ENCODE measurements at places on chromosomes 12 and 14.

GRCh38 chr12:108731105-108731865 lies at the start of gene CORO1C:
Gene CORO1C, minus strand, starts transcription at chr12:108731518. Its CDS starts 30,200 bp downstream, at chr12:108701318.
- peak; percentile 96 for DNase-seq

GRCh38 chr12:100801320-100801719 lies 6.7 kb downstream of the ANO4 start:
- DNase-seq: no peak

DNA sequence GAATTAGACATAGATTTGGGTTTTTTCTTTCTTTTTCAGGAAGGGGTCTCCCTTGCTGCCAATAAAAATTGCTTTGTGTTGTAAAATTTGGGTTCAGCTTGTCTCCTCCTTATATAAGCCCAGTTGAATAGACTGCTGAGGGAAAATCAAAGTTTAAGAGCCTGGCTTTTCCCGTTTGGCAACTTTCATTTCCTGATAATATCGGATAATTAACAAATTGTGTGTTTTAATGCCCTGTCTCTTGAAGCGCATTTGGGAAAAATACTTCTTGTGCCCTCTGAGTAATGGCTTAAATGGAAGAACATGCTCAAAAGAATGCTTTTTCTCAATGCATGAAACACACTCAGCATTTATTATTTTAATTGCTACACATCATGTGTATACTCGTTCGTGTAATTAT lies 198.0 kb upstream of the DCN start:
- DNase-seq: no peak

GRCh38 chr12:52649066-52649465 lies 2.9 kb downstream of the KRT2 start:
- no peak for DNase-seq

- no peak for DNase-seq
These were observed 27.3 kb downstream of the CCDC88C start for GRCh38 chr14:91390165-91390778.

- no peak for DNase-seq
These were observed 60.9 kb upstream of the ARID2 start for GRCh38 chr12:45668641-45669040.

DNA sequence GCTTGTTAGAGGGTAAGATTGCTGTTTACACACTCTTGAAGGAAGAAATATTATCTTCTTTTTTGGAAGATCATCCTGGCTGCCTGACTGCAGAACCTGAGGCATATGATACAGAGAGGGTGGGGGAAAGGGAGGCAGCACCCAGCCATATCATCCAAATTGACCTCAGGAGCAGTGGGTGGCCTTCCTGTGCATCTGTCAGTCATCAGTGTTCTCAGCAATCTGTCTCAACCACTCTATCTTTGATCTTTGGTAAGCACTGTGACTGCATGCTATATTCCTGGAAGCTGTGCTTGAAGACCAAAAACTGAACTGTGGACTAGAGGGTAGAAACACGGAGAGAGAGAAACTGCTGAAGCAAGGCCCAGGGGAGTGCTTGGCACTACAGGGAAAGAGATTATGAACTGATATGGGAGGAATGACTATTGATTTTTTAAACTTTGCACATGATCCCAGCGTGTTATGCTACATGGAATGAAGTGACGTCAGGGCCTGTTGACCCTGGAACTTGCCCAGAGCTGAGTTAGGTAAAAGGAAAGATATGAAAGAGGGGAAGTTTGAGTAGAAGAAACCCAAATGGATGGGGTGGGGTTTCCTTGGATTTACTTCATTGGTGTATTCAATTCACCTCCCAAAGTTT lies 171.5 kb downstream of the ASCL1 start:
- no peak for DNase-seq

GRCh38 chr12:52557476-52557875 lies 4.5 kb upstream of the KRT71 start:
- DNase-seq: no peak

- no peak for DNase-seq
These were observed 83.2 kb downstream of the BCL11B start for GRCh38 chr14:99188731-99189191.

- peak; percentile 96 for DNase-seq
These were observed at the start of the genes AREL1 and FCF1 for GRCh38 chr14:74712499-74713394. Gene AREL1, minus strand, starts transcription at chr14:74713080. Its CDS starts 27,465 bp downstream, at chr14:74685615. Gene FCF1, plus strand, starts transcription at chr14:74713144. Its CDS starts 54 bp downstream, at chr14:74713198.

GRCh38 chr14:65000898-65001591 lies 14.3 kb downstream of the FNTB start:
- no peak for DNase-seq

DNA sequence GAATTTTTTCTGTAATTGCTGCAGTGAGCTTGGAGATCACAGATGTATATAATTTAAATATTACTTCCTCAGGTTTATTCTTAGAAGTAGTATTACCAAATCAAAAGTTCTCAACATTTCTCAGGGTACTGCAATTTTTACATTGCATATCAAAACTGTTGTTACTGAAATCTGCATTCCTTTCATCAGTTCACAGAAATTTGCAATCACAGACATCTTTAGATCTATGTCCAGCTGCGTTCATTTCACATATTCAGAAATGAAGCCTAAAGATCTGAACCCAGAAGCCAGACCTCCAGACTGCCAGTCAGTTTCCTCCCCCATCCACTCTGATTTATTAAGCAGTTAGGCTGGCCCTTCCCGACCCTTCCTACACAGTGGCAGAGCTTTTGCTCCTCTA lies 18.2 kb upstream of the IFT81 start:
- no peak for DNase-seq

DNA sequence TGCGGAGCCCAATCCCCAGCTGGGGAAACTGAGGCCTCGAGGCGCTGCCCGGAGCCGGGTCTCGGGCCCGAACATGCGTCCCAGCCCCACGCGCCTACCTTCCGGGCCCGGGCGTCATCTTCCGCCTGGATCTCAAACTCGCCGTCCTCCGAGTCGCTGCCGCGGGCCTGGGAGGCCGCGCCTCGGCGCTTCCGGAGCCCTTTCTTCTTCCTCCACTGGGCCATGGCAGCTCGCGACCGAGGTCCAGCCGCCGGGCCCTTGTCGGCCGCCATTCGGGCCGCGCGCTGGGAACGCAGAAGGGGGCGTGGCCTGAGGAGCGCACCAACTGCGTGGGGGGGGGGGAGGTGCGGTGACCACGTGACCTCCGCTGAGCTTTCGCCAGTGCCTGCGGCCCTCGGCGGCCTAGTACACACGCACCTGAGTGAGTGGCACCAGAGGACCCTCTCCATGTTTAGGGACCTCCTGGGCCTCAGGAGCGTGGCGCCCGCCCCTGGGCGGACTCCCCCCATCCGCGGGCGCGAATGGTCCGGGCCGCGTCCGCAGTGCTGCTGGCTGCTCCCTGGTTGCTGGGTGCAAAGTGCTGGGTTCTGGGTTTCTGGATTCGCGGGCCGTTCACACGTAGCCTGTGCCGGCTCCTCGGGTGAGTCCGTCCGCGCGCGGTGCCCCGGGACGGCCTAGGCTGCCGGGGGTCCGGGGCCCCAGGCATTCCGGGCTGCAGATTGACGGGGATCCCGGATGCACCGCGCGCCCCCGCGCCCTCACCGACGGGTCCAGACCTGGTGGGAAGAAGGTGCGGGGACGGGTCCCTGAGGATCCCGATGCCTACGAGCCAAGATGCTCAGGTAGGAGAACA lies at the start of the genes DDX54 and RITA1:
TSS of gene DDX54 (minus strand) at position 299 of the 853 bp plus-strand sequence. CDS start at position 272, 27 bp downstream.
TSS of gene RITA1 (plus strand) at position 542 of the 853 bp plus-strand sequence. CDS start 1,026 bp downstream, outside the sequence.
- DNase-seq: peak; percentile 90

DNA sequence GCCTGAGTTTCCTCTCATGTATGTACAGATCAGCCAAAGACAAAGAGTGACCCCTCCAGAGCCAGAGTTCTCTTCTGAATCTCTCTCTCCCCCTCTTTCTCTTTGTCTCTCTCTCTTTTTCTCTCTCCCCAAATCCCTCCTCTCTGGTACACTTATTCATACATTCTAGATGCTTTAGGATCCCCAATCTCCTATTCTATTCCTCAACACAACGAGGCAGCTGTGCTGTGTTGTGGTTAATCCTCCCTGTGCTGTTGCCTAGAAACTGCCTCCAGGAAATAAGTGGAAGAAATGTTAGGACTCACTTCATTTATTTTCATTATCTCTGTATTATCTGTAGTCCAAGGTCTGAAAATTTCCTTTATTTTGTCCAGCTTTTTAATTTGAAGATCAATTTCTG lies 350.5 kb upstream of the OR4E1 start:
- DNase-seq: peak; percentile 41

DNA sequence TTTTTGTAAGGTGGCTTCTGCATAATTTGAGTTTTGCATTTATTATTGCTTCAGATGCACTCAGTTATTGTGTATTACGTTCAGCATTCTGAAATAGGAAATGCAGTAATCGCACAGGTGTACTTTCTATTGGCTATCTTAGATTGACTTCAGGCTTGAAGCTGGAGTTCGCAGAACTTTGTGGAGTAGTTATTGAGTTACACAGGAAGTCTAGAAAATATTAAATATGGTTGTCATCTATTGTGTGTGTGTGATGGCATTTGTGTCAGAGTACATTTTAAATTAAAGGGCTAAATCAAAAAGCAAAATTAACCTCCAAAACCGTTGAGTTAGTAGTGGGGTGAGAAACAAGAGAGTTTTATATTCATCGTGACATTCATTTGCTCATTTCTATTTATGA lies 2.7 kb downstream of the ARID2 start:
- no peak for DNase-seq

DNA sequence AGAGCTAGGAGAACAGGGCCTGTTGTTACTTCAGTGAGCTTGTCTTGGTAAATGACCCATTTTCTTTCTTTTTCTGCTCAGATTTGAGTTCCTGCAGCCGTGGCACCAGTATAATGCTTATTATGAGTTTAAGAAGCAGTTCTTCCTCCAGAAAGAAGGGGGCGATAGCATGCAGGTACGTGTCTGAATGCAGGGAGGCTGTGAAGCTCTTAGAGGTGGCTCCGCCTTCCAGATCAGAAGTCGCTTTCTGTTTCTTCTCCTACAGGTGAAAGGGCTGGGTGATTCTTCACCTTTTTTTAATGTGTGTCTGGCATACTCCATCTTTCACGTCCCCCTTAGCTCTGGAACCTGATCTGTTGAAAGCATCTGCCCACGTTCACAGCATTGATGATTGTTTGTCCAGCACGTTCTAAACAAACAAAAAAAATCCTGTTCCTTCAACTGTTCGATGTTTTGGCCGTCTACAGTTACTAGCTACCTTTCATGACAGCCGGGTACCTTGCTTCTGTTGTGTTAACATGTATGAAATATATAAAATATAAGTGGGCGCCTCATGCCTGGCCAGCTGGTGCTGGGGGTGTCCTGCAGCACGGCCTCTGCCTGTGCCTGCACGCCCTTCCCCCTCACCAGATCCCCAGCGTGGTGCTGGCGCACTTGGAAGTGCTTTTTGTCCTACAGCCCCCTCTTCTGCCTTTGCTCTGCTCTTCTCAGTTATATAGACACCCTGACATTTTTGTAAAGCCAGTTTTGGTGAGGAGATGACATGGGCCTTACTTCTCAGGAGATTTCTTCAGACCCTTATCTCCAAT lies 44.6 kb downstream of the SFSWAP start:
- no peak for DNase-seq

DNA sequence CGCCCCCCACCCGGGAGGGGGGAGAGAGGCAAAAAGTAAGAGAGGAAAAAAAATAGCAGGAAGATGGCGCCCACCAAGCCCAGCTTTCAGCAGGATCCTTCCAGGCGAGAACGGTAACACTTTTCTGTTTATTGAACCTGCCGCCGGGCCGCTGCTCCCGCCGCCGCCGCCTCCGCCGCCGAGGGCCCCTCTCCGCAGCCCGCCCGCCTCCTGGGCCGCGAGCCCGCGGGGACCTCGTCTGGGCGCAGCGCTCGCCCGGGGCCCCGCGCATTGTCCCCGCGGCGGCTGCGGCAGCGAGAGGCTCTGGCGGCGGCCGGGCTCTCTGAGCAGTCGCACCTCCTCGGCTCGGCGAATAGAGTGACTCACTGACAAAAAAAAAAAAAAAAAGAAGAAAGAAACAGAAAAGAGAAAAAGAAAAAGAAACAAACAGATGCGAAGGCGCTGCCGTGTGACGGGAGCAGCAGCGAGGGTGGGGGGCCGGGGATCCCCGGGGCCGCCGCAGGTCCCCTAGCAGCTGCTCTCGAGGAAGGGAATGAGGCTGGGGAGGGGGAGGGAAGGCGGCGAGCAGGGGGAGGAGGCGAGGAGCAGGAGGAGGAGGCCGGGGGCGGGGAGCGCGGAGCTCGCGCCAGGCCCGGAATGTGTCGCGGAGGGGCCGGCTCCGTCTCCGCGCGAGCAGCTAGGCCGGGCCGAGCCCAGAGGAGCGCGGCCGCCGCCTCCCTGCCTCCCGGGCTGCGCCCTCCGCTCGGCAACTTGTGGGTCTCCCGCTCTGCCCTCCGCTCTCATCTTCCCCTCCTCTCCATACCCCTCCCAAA lies 781 bp downstream of the NPAS3 start:
- peak; percentile 86 for DNase-seq

GRCh38 chr14:24132061-24132685 lies 1.7 kb downstream of the FITM1 start:
- no peak for DNase-seq

DNA sequence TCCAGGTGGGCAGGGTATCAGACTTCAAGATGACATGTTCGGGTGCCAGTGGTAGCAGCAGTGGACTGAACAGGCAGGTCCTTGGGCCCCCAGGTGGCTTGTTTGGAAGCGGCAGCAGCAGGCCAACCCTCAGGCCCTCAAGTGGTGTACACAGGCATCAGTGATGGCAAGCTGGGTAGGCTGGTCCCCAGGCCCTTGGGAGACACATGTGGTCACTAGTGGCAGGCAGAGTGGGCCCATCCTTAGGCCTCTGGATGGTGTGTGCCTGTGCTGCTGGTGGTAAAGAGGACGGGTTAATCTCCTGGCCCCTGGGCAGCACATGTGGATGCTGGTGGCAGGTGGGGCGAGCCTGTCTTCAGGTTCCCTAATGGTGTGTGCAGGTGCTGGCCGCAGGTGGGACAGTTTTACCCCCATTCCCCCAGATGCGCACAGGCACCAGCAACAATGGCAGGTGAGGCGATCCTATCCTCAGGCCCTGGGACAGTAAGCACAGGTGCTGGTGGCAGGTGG lies 8.0 kb downstream of the OAS2 start:
- no peak for DNase-seq

DNA sequence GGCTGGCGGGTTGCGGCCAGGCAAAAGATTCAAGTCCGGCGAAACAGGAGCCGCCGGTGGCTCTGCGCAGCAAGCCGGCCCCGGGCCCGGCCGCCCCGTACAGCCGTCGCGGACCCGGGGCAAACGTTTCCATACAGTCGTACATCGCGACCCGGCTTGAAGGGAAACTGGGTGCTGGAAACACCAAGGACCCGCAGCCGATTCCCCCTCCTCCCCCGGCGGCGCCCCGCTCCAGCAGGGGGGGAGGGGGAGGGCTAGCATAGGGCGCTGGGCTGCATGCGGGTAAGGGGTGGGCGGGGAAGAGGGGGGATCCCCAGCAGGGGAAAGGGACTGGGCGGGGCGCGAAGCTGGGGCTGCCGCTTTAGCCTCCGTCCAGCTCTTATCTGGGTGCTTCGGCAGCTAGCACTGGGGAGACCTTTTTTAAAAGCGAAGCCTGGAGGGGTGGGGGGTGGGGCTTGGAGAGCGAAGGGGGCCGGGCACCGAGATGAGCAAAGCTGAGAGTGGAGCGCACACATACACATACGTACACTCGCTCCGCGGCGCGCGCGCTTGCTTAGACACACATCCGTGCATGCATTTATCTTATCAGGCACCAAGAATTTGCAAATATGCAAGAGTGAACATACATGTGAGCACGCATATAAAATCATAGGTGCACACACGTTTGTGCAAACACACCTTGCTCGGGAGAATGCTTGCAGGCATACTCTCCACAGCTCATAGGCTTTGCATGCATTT lies 11.9 kb downstream of the RARG start:
- peak; percentile 95 for DNase-seq
